ENCODE measurements at places on chromosomes 6 and 20.
A peak's percentile ranks its signal among the peaks of the same experiment; 100 is the strongest.

DNA sequence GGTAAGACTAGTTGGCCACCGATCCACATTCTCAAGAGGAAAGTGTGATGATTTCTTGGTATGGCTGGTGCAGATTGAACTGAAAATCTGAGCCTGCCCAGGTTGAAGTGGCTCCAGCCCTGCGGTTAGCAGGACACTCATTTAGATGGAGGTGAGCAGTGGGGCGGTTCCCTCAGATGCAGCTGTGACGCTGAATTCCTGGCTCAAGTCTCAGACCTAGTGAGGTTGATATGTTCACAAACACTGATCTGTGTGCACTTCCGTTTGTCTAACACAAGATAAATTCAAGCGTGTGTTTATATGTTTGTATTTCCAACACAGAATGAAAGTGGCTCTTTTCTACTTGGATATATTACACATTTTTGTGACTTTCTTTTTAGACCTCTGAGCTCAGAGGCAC, 83.4 kb upstream of the FRMD1 start:
- no peak for DNase-seq

DNA sequence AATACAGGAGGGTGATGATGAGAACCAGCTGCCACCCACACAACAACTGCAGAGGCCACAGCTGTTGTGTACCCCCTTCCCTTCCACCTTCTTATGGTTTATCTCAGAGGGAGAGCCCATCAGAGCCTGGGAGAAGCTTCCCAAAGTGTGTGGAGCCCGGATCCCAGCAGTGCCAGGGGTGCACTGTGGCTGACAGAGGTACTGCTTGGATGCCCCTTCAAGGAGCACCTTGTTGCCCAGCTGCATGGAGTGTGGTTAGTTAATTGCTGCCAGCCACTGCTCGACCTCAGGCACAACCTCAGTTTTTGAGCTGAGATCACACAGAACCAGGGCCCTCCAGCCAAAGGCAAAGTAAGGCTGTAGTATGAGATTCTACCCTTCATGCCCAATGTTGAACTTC, 13.0 kb downstream of the PI3 start:
- no peak for DNase-seq

DNA sequence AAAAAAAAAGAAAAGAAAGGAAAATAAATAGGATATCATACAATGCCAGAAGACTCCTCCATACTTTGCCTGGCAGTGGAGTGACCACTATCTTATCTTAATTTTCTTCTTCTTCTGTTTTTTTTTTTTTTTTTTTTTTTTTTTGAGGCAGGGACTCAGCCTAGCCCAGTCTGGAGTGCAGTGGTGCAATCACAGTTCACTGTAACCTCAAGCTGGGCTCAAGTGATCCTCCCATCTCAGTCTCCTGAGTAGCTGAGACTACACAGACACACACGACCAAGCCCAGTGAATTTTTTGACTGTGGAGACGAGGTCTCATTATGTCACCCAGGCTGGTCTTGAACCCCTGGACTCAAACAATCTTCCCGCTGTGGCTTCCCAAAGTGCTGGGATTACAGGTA, 17.1 kb upstream of the MMP9 start:
- no peak for DNase-seq

- no peak for DNase-seq
Observed at GRCh38 chr20:20192366-20192765, 140.0 kb downstream of the CFAP61 start.

DNA sequence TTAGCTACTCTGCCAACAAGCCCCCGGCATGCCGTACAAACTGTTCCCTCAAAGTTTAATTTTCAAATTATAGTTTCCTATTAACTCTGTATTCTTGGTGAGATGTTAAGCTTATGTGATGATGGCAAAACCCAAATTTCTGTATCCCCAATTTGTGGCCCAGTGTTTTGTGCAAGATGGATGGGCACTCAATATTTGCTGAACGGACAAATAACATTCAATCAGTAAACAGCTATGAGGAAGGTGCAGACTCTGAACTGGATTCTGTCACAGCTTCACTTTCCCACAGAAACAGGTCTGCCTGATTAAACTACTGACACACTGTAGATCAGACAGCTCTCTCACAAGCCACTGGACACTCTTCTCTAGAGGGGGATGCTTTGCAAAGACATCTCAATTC, 54.1 kb downstream of the NUDT3 start:
- DNase-seq = no peak

DNA sequence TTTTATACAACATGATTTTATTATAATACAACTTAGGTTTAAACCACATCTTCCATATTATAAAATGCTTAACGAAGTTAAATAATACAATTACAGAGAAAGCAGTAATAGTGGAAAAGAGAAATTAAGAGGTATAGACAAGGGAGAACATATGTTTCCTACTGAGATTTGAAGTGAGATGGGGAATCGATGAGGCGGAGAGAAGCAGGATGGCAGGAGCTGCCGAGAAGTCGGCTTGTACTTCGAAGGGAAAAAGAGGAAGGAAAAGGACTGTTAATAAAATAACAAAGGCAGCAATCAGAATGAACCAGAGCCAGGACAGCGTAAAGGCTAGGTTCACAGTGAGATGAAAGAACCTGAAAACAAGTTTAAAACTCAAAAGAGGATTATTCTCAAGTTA, 15.4 kb downstream of the FBXL4 start:
- no peak for DNase-seq

DNA sequence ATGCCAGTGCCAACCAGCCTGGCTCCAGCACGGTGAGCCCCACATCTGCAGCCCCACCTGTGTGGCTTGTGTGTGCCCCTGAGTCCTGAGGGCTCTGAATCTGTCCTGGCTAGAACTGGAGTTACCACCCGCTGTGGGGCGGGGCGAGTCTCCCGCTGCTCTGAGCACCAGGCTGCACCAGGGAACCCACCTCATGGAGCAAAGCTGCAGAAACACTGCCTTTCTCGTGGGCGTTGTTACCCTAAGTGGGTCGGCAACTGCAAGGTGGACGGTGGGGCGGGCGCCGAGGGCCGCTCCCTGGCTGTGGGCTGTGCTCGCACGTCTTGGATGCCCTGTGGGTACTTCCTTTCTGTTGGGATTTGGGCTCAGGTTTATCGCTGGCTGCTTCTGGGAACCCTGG, 12.7 kb upstream of the ZBTB46 start:
- DNase-seq = no peak

DNA sequence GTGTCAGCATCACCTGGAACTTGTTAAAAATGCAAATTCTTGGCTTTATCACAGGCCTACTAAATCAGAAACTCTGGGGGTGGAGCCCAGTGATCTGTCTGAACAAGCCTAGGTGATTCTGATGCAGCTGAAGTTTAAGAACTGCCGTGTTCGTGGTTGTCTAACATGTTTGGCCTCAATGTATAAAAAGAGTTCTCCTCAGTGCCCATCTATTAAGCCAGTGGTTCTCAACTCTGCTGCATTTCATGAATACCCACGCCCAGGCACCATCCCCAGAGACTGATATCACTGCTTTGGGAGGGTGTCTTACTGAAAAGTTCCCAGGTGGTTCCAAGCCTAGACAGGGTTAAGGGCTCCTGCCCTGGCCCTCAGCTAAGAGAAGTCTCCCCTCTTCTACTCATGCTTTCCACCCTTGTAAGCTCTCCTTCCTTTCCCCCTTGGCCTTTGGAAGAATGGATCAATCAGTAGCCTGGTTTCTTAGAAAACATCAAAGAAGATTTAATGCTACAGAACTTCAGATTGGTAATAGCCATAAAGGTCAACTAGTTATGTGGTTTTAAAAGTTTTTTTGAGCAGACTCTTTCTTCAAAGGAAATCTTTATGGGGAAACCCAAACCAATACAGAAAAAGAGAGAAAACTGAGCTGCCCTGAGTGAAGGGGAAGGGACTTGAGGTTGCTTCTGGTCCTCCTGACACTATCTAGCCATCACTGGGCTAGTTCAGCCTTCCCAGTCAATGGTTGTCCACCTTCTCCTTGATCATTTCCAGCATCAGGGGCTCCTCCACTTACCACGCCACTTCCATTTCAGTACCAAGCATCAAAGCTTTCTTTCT, 38.9 kb upstream of the TNFAIP3 start:
- DNase-seq = no peak

GRCh38 chr6:14121936-14122344, 4.4 kb downstream of the CD83 start:
- DNase-seq = peak; percentile 48

DNA sequence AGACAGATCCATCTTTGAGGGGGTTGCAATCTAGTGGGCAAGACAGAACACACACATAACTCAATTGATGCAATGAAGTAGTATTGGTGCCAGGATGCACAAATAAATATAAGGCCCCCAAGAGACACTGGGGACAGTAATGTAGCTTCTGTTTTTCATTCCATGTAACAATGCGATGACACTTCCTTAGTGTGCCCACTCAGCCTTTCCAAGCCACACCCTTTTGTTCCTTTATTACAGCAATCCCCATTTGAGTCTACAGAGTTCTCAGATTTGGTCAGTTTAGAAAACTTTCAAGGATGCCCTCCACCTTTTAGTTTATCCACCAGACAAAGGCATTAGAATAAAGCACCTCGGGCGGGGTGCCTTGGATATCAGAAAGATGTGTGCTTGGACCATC, 15.5 kb downstream of the TGM3 start:
- DNase-seq = no peak

Data from globus pallidus (tissue), 1 donor.